Esophagus squamous epithelium (tissue), 5 donors: ENCODE measurements at places on chromosomes 5 and 9.

DNA sequence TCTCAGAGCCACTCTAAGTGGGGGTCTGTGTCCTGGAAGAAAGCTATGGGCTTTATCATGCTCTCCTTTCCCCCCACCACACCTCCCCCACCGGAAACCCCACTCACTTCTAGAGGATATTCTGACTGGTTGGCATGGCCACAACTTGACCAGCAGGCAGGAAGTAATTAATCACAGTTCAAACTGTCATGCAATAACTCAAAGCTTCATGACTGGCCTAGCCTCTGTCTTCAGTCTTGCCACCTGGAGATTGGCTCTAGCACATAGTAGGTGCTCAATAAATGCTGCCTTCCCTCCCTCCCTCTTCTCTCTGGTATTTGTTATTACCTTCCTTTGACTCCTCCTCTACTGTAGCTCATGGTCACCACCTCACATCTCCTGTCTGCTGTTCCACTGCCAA is 124.7 kb downstream of the GABBR2 start:
- DNase-seq = no peak

DNA sequence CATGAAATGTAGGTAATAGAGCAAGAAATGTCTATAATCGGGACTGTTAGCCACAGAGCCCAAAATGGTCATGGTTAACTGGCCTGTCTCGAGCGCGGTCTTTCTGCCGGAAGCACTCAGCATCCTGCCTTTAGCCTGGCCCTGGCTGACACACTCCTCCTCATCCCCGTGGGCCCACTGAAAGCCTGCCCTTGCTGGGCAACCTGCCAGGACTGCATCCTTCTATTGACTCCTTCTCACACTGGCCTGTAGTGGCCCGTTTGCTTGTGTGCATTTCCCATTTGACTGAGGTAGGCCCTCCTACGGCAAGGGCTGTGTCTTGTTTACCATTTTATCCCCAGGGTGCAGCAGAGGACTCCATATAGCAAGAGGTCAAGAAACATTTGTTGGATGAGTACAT is 215.7 kb downstream of the ATPSCKMT start:
- no peak for DNase-seq

- no peak for DNase-seq
These were observed 104.7 kb upstream of the ISL1 start for GRCh38 chr5:51278539-51278938.

GRCh38 chr5:95734906-95735305 is 3.8 kb downstream of the RHOBTB3 start:
- DNase-seq = no peak

DNA sequence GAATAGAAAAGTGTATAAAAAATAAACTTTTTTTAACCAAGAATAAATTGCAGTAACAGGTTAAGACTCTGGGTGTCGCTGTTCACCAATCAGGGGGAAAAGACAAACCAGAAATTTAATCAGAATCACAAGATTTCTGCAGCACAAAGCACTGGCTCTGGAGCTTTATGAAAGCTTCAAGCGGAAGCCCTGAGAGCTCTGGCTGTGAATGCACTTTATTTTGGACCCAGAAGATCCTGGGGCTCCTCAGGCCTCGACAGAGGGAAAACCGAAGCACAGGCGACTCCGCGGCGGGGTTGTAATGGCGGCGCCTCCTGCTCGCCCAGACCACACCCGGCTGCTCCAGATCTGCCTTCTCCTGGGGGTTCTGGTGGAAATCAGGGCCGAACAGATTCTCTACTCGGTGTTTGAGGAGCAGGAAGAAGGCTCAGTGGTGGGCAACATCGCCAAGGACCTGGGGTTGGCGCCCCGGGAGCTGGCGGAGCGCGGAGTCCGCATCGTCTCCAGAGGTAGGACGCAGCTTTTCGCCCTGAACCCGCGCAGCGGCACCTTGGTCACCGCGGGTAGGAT is at the start of gene PCDHGA4:
Gene PCDHGA4, plus strand, starts transcription at position 122 of the 570 bp plus-strand sequence. Its CDS starts 87 bp downstream, at position 209.
- DNase-seq = no peak

DNA sequence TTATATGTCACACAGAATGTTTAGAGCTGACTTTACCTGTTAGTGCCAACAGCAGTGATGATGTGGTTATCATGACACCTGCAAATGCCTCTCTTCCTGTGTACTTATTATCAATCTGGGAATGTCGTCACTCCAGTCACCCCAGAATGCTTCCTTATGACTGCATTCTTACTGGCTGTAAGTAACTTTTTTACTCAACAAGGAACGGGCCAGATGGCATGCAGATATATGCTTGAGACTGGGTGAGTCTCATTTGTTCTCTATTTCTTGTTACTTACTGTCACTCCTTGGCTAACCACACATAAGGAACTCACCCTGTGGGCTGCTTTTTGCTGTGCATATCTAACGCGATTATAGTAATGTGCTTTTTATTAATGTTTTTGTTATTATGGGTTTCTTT is 385.5 kb upstream of the MEF2C start:
- no peak for DNase-seq

DNA sequence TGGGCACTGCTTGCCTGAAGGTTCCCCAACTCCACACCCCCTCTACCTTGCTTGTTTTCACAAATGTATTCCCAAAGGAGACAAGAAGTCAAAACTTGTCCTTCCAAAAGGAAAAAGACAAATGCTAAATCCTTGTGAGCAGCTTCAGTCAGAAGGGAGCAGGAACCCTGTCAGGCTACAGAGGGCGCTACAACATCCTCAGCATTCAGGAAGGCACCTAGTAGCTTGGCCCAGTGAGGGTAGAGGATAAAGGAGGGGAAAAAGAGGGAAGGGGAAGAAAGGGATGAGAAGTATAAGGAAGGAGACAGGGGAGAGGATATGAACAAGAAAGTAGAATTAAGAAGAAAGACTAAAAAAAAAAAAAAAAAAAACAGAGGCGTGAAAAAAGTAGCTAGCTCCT is 97.5 kb downstream of the MLLT3 start:
- DNase-seq = no peak

- no peak for DNase-seq
These were observed 214.1 kb downstream of the SMARCA2 start for GRCh38 chr9:2229109-2229721.

GRCh38 chr5:37071901-37072581 is 177.1 kb downstream of the CPLANE1 start:
- no peak for DNase-seq

DNA sequence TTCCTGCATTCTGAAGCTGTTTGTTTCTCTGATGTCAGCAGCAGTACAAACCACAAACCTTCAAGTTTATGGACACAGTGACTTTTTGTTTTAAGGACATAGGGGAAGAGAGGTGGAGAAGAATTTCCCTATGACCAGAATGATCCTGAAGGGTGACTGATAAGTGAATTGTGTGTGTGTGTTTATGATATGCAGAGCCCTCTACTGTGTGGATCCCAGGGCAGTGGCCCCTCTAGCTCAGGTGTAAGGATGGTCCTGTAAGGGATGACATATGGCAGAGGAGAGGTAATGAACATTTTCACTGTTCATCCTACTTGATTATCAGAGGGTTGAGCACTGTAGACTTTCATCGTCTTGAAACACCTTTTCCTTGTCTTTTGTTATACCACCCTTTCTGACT is 30.6 kb upstream of the TMED7 start:
- no peak for DNase-seq

DNA sequence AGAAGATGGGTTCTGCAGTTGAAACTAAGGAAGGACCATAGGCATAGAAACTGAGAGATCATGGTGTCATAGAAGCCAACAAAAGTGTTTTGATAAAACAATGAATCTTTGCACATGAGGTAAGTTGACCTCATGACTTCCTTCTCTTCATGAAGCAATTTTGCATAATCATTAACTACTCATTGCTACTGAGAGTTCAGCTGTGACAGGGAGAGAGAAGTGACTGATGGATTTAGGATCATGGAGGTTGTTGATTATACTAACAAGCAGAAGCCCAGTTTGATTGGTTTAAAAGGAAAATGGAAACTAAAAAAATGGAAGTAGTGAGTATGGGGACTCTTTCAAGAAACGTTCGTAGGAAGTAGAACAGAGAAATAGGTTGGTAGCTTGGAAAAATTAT is 51.2 kb downstream of the PARP8 start:
- no peak for DNase-seq

DNA sequence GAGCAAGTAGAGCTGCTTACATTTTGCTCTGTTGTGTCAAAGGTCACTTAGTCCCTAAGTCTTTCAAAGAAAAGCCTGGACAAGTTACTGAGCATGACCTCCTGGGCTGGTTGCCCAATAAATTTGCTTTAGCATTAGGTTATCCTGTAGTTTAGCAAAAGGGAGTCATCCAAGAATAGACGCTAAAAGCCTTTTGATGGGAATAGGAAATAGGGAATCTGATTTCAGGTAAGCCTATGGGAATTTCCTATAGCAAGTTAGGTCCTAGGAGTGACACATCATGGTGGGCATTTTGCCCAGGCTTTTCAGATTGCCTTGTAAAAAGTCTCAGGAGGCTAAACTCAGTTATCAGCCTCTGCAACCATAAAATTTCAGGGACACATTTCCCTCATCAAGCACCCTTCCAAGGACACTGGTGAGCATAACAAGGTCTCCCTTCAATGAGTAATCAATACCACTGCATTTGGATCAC is 67.6 kb upstream of the RANBP3L start:
- DNase-seq = no peak

DNA sequence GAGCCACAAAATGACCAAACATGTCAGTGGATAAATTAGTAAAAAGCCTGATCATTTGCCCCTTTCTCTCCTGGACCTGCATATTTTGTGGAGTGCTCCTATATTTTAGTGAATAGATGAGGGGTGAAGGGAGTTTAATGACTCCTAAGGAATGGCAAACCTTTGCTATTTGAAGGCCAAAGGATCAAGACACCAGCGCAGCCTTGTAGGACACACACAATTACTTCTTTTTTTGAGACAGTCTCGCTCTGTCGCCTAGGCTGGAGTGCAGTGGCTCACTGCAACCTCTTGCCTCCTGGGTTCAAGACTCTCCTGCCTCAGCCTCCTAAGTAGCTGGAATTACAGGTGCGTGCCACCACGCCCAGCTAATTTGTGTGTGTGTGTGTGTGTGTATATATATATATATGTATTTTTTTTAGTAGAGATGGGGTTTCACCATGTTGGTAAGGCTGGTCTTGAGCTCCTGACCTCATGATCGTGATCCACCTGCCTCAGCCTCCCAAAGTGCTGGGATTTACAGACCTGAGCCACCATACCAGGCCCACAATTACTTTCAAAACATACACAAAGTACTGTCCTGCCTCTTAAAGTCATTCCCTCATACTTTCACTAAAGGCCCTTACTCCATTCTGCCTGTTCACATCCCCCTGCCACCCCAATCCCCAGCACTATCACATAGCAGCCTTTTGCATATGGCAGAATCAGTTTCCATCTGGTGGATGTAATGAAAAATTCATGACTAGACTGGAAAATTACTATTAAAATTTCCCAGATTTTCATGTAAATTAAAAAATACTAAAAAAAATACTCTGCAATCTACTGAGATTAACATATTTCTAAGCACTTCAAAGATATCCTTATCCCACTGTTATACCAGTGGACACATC is 60.4 kb downstream of the CSNK1A1 start:
- no peak for DNase-seq

- DNase-seq = no peak
These were observed 74.6 kb downstream of the SNX24 start for GRCh38 chr5:122919969-122920368.

GRCh38 chr9:83405759-83406158 is 132.4 kb downstream of the FRMD3 start:
- no peak for DNase-seq

DNA sequence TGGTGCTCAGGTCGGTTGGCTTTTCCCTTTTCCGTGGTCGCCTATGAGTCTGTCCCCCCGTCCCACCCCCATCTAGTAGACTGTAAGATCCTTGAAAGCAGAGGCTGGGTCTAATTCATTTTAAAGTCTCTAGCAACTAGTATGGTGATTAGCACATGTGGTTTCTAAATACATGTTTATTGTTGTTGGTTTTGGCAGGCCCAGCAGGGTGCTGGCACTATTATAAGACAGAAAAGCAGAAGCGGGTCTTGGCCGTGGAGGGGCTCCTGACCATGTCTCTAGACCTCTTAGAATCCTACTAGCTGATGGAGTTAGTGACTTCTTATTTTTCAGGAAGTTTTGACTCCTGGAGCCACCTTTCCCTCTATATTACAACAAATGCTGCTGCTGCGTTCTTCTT is 61.5 kb upstream of the TNFSF8 start:
- DNase-seq = no peak

DNA sequence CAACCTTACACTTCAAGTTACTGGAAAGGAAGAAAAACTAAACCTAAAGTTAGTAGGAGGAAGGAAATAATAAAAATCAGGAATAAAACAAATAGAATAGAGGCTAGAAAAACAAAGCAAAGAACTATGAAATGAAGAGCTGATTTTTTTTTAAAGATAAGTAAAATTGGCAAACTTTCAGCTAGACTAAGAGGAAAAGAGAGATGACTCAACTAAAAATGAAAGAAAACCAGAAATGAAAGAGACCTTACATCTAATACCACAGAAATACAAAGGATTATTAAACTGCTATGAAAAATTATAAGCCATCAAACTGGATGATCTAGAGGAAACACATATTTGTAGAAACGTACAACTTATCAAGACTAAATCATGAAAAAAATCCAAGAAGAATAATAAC is 60.0 kb downstream of the PRRC1 start:
- DNase-seq = no peak

- DNase-seq = no peak
These were observed 159.0 kb downstream of the COL23A1 start for GRCh38 chr5:178431063-178431781.

DNA sequence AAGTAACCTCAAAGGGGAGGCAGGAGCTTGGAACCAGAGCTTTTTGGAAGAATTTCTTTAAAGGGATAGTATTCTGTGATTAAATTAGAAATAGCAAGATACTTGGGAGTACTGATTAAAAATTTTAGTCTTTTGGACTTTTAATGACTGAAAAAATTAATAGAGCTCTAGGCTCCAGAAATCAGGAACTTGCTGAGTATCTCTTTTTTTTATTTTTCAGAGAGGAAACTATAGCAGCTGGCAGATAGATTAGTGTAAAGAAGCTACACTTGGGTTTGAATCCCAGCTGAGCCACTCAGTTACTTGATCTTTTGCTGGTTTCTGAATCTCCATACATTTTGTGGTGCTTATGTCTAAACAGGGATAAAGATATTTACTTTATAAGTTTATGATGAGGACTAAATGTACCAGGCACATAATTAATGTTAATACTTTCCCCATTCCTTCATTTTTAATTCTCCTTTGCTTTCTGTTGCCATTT is 94.2 kb upstream of the TNC start:
- DNase-seq = no peak

DNA sequence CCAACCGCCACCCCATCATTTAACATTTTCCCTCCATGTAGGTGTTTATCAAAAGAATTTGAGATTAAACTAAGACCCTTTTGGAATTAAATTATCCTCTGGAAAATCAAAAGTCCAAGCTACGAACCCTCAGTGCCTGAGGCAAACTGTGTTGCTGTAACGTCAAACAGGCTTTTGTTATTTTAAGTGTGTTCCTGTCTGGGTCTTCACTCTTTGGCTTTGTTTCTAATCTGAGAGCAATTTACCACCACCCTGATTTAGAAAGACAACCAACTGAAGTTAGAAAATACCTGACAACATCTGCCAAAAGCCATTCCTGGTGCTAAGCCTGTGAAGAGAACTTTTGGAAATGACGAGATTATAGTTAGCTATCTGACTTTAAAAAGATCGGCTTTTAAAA is 199.9 kb downstream of the DIRAS2 start:
- DNase-seq = no peak
